ENCODE measurements at places on chromosomes 4 and X.

- no peak for DNase-seq
These were observed 1143.9 kb downstream of the STIM2 start for GRCh38 chr4:28004520-28004919.

GRCh38 chr4:4491396-4491893 is 50.4 kb downstream of the STX18 start:
- DNase-seq = no peak

DNA sequence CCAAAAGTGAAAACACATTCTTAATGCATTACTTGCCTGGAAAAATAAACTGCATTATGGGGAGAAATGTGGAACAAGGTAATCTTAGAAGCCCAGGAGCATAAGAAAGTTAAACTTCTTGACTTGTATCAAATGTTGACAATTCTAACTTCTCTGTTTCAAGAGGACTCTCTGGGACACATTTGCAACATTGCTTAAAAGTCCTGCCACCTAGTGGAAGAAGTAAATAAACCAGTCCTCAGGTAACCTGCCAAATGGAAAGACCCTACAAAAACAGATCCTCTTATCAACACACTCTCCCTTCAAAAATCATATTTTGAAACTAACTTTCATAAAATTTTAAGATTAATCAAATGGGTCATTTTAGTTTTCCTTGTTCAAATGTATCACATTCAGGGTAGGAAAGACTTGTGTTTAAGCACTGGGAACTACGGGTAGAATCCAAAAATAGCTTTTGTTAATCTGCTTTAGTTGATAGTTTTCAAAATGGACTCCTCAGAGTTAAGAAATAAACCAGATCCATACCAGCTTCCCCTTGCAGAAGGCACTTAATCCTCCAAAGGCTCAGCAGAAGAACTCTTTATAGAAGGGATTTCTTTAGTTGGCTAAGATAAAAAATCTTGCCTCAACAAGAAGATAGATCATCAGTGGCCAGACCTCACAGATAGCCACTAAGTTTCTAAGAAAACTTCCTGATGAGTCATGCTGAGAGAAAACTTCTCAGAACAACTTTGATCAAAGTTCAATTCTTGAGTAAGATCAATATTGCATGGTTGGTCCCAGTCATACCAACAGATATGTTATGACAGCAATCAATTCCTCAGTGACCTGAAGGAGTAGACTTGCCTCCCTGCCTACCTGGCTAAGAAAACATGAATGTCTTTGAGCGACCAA is 141.7 kb downstream of the HHIP start:
- DNase-seq = no peak

GRCh38 chr4:23134331-23134730 is 441.6 kb downstream of the GBA3 start:
- DNase-seq = no peak

- DNase-seq = no peak
These were observed 21.6 kb downstream of the SAT1 start for GRCh38 chrX:23804578-23804977.

GRCh38 chr4:119746951-119747350 is 118.3 kb upstream of the PDE5A start:
- no peak for DNase-seq

DNA sequence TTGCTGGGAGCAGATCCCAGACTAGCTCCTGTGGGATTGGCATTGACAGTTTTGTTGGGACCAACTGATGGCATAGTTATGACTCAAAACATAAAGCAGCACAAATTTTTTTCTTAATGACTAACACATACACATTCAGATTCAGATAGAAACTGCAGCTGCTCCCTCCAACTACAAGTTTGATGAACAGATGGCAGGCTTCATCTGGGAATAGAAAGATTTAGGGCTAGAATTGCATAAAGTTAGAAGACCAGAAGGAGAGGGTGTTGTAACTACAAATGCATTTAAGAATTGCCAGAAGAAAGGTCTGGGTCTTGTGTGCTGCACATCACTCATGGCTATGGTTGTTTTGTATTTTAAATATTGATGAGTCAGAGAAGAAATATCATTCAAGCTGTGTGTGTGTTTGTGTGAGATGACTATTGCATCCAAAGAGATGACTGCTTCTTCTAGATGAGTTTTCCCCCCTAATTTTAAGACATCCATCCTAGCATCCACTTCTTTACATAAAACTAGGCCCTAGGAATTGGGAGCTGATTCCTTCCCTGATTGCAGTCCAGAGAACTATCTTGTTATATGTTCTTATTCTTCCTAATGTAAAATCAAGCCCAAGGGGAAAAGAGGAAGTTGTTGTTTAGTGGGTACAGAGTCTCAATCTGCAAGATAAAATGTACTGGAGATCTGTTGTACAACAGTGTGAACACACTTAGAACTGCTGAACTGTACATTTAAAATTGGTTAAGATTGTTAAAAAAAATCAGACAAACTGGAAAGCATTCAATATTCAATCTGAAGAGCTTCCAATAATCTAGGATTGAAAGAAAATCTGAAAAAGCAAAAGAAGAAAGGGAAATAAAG is 175.1 kb downstream of the PARM1 start:
- no peak for DNase-seq

DNA sequence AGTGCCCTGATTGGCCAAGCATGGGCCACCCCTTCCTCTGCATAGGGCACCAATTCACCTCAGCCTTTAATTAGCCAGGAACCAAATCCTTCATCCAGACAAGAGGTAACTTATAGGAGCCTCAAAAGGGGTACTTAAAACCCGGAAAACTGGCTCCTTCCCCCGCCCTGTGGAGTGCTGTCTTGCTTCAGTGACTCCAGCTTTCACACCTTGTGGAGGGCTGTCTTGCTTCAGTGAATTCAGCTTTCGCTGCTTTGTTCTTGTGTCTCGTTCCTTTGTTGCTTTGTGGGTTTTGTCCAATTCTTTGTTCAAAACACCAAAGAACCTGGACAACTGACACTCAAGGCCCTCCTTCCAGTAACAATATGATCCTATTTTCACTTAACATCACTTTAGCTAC is 82.2 kb upstream of the FRG1 start:
- DNase-seq = no peak

DNA sequence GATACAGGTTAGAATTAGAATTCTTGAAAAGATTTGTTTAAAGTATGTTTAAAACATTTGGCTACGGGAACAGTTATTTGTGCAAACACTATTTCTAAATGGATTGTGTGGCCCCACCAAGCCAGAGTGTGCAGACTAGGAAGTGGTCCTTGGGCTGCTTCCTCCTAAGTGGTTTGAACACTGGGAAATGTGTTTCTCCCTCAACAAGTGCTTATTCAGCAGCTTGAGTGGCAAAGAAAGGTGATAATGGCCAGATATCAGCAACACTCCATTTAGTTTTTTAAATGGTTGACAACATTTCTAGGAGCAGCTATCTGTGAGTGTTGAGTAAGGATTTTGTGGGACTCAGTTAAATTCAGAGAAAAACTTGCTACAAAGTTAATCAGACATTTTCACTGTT is 141.4 kb upstream of the LNX1 start:
- no peak for DNase-seq

GRCh38 chrX:78024349-78025059 is 55.1 kb upstream of the PGAM4 start:
- no peak for DNase-seq

DNA sequence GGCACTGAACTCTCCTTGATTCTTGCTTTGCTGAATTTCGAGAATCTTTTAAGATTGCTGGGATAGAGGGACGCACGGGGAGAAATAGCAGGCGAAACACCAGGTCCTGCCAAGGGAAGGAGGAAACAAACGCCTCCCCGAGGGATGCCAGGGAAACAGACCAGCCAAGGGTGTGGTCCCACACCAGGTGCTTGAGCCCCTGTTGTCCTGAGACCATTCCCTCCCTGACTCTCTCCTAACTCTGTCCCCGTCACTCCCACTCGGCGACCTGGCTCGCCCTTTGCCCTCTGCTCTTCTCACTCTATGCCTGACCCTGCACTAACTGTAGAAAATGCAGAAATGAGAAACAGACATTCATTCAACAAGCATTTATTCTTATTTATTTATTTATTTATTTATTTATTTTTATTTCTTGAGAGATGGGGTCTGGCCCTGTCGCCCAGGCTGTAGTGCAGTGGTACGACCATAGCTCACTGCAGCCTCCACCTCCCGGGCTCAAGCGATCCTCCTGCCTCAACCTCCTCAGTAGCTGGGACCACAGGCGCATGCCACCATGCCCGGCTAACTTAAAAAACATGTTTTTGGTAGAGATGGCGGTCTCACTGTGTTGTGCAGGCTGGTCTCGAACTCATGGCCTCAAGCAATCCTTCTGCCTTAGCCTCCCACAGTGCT is 16.2 kb downstream of the CTAG1B start:
- no peak for DNase-seq

DNA sequence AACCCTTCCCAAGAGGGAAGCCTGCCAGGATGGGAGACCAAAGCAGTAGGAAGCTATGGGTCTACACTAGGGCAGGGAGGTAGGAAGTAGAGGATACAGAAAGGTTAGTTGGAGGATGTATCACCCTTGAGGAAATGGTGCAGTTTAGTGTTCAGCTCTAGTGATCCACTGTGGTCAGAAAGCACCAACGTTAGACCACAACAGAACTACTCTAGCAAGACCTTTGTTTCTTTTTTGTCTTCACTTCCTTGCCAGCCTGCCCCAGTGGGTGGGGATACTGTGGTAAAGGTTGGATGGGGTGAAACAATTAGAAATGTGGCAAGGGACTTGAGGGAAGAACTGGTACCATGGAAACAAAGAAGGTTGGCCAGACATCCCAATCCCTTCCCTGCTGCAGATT is 83.3 kb downstream of the DDIT4L start:
- no peak for DNase-seq

DNA sequence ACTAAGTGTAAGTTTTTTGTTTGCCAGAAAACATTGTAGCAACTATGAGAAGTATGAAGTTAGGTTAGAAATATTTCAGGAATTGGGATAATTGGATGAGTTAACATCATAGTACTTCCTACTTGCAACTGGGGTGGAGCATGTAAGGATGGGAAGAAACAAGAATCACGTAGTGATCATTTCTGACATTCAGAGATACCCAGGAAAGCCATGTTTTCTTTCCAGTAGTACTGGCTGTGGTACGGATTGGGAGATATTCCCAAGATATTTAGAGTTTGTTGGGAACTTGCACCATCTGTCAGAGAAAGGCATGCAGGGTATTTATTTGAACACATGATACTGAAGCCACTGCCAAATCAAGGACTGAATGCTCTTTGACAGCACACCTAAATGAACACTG is 87.6 kb upstream of the SLC4A4 start:
- no peak for DNase-seq

DNA sequence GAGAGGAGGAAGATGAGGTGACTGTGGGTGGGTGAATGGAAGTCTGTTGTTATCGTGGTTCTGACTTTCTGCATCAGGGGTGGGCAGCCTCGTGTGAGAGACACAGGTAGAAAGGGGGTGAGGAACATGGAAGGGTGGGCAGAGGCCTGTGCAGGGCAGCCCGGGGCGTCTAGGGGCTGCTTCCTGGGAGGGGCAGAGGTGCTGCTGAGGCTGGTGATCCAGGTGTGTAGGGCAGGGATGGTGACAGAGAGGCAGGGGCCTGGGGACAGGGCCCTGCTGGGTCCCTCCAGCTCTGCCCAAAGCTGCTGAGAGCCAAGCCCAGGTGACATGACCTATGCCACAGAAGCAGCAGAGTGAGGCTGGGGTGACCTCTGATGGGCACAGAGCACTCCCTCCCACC is 89.7 kb upstream of the C4orf50 start:
- no peak for DNase-seq

GRCh38 chrX:23509256-23509655 is 158.0 kb upstream of the PRDX4 start:
- no peak for DNase-seq

DNA sequence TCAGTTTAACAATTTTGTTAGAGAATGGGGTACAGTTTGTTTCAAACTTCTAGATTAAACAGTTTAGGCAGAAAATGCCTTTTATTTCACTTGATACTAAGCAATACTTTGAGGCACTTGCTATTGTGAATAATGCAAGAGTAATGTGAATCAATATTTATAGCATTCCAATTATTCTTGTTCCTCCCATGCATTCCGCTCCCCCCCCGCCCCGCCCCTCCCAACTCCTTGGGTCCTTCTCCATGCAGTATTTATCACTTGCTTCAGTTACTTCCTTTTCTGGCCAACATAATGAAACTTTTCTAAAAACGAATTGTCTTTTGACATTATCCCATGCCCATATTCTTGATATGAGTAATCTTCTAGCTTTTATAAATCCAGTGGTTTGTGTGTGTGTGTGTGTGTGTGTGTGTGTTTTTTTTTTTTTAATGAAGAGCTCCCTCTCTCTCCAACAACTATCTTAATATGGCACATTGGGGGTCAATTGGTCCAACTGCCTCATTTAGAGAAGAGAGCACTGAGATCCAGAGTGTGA is 1.6 kb downstream of the BANK1 start:
- DNase-seq = no peak

DNA sequence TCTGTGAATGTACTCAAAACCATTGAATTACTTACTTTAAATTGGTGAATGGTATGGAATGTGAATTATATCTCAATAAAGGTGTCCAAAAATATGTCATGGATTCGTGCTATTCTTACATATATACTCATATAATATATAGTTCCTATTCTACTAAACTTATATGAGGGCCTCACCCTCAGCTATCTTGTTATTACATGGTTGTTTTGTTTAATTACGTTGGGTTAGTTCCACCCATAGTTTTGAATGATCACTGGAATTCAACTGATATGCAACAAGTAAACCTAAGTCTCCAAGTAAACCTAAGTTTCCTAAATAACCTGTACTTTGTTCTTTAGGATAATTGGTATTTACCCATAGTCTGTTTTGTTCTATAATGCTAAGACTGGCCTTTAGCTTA is 30.6 kb upstream of the CD99L2 start:
- DNase-seq = no peak

- no peak for DNase-seq
These were observed at the start of gene NKX3-2 for GRCh38 chr4:13543839-13544605. Gene NKX3-2 (minus strand): TSS chr4:13544508. CDS start chr4:13544414, 94 bp downstream.

DNA sequence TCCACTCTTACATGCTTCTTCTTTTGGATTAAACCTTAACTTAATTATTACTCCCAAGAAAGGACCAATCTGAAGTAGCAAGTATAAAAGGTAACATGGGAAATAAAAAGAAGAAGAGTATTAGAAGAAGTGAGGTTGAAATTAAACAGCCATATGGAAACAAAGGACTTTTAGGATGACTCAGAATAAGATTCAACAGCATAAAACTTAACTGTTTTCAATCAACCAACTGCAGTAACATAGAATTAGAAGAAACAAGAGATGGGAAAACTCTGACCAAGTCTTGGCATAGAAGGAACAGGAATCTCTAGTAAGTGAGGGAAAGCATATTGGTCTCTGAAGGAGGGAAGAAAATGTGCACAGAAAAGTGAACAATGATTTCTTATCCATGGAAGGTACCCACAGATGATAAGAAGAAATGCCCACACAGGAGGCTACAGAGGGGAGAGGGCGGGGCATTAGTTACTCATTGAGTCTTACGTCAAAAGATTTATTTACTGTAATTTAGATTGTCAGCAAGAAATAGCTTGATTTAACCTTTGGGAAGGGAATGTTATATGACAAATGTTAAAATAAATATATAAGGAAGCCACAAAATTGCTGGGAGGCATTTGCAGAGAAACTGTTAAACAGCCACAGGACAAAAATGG is 177.3 kb downstream of the BANK1 start:
- DNase-seq = no peak

GRCh38 chrX:71052721-71053120 is 15.4 kb downstream of the SNX12 start:
- no peak for DNase-seq

Data from stimulated activated CD4-positive, alpha-beta T cell treated with anti-CD3 and anti-CD28 coated beads, TNF-alpha, amount 100 ng/mL, for 4 hours (primary cell).